Stimulated activated CD4-positive, alpha-beta T cell treated with anti-CD3 and anti-CD28 coated beads, Interleukin-12 subunit alpha, Interleukin-12 subunit beta, amount 100 ng/mL, for 48 hours (primary cell): ENCODE measurements at places on chromosomes 4 and X.

DNA sequence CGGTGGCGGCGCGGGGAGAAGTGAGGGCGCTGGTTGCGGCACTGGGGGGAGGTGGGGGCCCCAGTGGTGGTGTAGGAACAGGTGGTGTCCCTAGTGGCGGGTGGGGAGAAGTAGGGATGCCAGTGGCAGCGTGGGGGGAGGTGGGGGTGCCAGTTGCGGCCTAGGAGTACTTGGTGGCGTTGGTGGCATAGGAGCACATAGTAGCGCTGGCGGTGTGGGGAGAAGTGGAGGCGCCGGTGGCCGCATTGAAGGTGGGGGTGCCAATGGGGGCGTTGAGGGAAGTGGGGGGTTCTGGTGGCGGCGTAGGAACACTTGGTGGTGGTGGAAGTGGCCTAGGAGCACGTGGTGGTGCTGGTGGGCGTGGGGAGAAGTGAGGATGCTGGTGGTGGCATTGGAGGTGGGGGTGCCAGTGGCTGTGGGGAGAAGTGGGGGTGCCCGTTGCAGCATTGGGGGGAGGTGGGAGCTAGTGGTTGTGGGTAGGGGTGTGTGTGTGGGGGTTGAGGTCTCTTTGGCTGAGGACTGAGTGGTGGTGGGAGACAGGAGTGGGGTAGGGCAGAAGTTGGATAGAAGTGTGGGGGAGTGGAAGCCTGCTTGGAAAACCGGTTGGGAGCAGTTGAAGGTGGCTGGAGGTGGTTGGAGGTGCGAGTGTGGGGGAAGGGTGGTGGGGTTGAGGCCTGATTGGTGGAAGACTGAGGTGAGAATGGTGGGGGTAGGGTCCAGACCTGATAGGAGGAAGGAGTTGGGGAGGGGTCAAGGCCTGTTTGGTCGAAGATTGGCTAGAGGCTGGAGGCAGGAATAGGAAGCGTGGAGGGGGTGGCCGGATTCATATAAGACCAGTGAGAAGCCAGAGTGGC, 1.1 kb downstream of the GCNA start:
- no peak for DNase-seq

GRCh38 chr4:173537613-173538147, 7.7 kb upstream of the HAND2 start:
- DNase-seq: no peak

GRCh38 chr4:146975036-146975435, 29.4 kb upstream of the TTC29 start:
- DNase-seq: no peak

DNA sequence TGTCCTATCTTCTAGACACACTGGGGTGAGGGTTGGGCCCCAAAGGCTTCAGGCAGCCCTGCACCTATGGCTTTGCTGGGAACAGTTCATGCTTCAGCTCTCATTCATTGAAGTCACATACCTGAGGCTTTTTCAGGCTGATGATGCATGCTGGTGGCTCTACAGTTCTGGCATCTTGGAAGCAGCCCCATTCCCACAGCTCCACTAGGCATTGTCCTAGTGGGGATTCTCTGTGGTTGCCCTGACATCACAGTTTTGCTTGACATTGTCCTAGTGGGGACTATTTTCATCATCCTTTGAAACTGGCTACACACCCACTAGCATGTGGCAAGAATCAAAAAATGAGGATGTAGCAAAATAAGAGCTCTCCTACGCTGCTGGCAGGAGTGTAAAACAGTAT, 37.7 kb upstream of the C4orf17 start:
- no peak for DNase-seq

DNA sequence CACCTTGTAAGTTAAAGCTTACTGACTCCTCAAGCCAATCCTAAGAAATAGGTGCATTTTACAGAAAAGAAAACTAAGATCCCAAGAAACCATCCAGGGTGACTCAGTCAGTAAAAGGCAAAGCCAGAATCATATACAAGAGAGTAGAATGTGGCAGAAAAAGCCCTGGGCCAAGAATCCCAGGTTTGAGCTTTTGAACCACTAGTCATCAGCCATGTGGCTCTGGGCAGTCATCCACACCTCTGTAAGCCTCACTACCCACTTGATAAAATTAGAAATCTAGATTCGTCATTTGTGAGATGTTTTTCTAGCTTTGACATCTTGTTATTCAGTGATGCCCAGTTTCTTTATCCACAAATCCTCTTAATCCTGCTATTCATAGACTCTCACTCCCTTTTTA, 122.2 kb upstream of the PDE5A start:
- no peak for DNase-seq

DNA sequence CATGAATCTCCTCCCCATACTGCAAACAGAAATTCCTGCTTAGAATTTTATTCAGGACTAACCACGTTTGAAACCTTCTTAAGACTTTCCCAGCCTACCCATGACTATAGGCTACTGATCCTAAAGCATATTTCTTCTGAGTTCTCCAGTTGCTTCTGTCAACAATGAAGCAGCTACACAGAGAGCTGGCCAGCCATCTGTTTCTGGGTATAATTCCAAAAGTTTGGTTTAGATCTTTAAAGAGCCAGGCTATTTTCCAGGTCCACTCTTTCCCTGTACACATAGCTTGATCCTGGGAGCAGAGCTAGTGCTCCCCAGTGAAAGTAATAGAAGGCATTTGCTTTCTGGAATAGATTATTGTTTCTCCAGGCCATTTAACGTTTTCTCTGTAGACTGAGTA, 4.0 kb upstream of the ITM2A start:
- DNase-seq: no peak

- DNase-seq: peak; percentile 46
Observed at GRCh38 chr4:6198278-6198677, 2.1 kb downstream of the JAKMIP1 start.

DNA sequence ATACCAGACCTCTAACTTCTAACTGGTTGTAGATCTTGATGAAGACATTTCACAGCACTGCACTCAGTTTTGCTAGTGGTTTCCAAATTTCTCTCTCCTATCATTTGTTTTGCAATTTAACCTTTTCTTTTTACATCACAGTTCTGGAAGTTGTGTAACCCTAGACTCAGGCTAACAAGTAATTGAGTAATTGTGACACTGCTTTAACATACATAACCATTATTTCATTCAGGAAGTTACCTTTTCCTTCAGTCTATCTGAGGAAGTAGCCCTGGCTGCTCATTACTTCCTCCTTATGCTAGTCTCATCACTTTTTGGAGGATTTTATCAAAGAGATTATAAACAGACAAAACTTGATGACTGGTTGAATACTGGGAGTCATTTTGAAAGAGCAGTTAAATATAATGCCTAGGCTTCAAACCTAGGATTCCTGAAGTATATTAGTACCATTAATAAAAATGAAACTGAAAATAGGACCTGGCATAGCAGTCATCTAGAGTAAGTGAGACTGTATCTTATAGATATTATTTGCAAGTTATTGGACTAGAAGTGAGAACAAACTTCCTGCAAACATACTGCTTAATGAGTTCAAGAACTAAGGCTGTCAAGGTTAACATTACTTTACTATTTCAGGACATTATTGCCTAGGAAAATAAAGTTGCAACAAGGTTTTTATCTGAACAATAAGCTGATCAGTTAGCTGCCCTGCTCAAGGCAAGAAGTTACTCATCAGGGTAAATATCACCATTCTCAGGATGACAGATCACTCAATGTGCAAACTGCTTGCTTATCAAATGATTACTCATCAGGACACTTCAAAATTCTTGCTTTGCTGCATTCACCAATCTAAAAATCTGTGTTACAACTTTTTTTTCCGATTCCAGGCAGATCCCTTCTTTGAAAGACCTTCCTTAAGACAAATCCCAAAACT, 25.6 kb upstream of the TEX13C start:
- DNase-seq: no peak

DNA sequence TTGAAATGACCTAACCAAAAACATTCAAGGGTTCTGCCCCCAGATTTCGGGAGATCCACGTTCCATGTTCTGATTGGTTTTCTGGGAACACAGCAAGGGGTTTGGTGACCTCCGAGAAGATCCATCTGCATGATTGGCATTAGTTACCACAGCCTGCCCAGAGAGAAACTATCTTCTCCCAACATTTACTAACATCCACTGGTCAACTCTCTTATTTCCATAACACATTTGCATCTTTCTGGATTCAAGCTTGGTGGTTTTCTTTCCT, 15.6 kb downstream of the SHOX start:
- DNase-seq: no peak

DNA sequence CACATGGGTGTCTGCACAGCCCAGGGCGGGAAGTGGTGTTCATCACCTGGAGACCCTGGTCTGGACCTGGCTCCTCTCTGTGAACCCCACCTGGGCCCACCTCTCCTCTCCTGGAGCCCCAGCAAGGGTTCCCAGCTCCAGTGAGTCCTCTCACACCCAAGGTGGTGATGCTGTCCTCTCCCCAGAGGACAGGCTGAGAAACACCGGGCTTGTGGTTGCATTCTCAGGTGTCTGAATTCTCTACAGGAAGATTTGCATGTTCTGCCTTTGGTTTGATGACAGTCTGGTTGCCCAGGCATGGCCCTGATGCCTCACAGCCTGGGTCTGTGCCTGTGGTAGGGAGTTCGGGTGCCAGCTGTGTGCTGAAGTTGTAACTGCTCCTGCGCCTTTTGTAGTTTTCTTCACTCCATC, 3.8 kb downstream of the MAEA start:
- DNase-seq: no peak

GRCh38 chr4:168506014-168506413, 9.2 kb downstream of the PALLD start:
- no peak for DNase-seq

- DNase-seq: no peak
Observed at GRCh38 chr4:120750152-120750525, 172.4 kb downstream of the PRDM5 start.

DNA sequence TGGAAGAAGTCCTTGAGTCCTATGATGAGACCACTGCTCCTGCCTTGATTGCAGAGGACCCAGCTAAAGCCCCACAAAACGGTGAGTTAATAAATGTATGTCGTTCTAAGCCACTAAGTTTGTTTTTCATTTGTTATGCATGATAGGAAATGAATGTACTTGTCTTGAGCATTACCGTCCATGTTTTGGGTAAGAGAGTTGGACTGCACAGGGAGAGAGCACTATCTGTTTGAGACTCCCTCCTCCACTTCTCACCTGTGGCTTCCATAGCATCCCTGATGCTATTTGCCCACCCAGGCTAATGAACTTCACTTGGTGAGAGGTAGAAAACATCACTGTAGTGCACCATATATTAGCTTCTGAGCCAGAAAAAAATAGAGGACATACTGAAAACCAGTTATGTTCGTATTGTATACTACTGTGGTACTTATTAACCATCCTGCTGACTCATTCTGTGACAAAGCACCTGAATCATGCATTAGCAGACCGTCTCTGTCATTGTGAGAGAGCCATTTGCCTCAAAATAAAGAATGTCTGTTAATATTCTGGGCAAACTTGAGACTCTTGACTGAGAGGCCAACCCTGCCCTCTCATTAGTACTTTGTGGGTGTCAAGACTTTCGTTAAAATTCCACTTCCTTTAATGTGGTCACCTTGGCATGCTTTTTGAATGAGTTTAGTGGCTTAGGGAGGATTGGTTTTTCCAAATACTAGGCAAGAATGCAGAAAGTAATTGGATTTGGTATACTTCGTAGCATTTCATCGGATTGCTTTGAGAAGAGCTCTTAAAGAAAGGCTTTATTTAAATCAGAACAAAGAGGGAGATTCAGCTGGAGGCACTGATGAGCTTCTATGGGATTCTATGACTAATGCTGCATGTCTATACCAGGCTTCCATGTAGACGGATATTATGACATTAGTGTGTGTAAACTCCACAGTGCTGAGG, 99.3 kb upstream of the GRPR start:
- no peak for DNase-seq

- DNase-seq: no peak
Observed at GRCh38 chr4:26622913-26623312, 39.0 kb downstream of the TBC1D19 start.

DNA sequence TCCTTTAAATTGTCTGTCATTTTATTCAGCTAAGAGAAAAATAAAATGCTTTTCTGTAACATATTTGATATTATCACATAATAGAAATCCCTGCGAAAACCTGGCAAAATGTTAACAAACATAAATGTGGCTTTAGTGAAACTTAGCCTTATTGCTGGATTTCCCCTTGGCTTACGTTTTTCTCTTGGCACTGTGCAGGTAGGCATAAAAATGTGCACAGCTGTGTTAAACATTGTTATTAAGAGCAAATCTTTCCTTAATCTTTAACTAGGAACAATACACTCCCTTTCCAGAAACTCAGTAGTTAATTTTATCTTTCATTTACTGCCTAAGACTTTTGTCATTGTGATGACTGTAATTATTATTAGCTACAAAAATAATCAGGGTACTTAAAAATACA, 202.4 kb upstream of the GNPDA2 start:
- DNase-seq: no peak

DNA sequence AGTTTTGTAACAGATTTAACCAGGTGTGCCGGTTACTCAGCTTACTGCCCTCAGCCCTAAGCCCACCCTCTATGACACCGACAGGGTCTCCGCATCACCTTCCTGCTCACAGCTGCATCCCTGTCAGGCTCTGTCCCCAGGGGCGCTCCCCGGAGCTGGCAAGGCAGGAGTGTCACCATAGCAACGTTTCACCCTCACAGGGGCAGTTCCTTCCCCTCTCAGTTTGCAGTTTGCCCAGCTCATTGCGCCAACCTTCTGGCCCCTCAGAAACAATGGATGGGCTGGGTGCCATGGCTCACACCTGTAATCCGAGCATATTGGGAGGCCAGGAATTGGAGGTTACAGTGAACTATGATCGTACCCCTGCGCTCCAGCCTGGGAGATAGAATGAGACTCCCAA, 42.6 kb downstream of the RGS12 start:
- DNase-seq: no peak

DNA sequence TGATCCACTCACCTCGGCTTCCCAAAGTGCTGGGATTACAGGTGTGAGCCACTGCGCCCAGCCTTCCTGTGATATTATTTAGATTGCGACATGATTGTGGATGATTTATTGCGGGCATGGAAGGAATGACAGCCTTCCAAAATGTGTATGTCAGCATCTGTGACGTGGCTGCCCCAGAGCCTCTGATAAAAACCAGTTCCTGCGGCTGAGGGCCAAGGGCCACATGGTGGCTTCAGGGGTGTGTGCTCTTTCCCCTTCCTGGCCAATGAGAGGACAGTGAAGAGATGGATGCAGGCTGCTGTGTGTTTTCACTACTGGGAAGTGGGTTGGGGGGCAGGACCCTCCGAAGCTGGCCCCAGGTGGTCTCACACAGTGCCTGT, 57.4 kb upstream of the HGFAC start:
- no peak for DNase-seq

DNA sequence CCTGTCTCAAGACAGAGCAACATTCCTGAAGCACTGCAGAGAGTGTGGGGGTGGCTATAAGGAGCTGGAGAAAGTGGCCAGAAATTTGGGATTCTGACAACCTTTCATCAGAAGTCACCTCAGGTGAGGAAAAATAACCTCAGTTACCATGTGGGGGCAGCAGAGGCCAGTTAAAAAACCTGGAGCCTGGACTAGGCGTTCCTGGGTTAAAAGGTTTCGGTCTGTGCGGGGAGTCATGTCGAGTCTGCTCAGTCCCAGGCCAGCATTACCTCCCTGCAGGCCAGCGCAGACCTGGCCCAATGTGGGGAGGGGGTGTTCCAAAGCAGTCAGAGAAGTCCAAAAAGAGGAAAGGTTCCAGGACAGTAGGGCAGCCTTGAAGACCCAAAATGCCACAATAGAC, 10.9 kb upstream of the NALF2 start:
- no peak for DNase-seq

- no peak for DNase-seq
Observed at GRCh38 chr4:29853833-29854232, 866.3 kb upstream of the PCDH7 start.

GRCh38 chrX:118727686-118728339, 407 bp downstream of the IL13RA1 start:
- no peak for DNase-seq

- DNase-seq: no peak
Observed at GRCh38 chr4:134888156-134888555, 686.6 kb upstream of the PABPC4L start.

GRCh38 chr4:139849219-139849618, 183.6 kb downstream of the MGST2 start:
- DNase-seq: no peak
